D341Med (cell line): ENCODE measurements at places on chromosomes 7 and 10.

DNA sequence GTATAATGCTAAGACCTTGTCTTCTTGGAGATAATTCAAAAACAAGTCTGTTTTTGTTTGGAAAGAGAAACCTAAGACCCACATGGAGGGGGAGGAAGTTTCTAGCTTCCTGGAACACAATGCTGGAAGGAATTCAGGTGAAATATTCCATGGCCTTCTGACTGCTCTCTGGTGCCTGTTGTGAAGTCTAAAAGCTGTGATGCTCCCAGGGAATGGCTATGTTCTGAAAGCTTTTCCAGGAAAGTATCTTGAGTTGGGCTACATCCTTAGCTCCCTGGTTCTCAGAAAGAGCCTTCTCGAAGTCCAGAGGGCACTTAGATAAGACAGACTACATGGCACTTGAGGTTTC lies 12.5 kb upstream of the PFKP start:
- no peak for DNase-seq

DNA sequence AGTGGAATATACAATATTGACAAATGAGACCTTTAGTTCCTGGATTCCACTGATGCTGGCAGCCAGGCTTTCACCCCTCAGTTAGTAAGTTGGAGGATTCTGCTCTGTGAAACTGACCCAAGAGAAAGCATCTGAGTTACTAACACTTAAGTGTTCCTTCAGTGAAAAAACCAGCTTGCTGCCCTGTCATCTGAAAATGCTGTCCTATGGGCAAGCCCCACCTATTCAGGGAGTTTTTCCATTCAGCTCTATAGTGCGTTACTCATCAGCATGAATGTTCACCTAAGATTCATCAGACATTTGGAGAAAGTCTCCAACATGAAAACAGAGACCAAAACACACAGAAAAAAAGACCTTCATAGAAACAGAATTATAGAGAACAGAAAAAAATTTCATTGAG lies 37.9 kb downstream of the PRPF18 start:
- no peak for DNase-seq

- no peak for DNase-seq
Measured at GRCh38 chr7:476736-477360, 42.8 kb downstream of the PDGFA start.

DNA sequence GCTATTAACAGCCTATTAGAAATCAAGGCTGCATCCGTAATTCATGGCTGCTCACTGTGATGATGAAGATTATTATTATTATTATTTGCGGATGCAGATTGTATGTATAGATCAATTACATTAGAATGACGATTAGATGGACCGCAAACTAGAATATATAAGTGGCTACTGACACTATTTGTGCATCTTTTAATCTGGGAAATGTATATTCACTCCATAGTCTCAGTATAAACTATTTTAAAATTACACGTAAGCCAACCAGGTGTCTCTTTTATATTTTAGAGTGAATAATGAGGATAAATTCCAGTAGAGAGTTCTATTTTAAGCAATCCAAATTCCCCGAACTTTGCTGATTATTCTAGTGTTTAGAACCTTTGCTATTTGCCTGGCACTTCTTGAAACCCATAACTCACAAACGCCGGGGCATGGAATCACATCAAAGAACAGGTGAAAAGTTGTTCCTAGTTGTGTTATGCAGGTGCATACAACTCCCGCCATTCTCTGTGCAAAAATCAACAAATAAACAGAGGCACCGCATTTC lies 509 bp upstream of the ING3 start:
- DNase-seq = no peak

- no peak for DNase-seq
Measured at GRCh38 chr7:93949423-93949822, 27.9 kb downstream of the GNG11 start.
